ENCODE measurements at places on chromosomes 4 and X.

DNA sequence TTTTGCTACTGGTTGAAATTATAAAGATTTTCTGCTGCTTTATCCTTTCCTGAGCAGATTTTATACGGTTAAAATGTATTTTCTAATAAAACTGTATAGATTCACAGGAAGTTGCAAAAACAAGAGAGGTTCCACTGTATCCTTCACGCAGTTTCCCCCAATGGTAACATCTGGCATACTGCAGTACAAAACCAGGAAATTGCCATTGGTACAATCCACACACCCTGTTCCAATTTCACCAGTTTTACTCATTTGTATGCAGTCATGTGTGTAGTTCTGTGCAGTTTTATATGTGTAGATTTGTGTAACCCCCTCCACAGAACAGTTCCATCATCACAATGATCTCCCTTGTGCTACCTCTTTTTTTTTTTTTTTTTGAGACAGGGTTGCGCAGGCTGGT is 20.0 kb downstream of the DDX3X start:
- DNase-seq, result no peak

DNA sequence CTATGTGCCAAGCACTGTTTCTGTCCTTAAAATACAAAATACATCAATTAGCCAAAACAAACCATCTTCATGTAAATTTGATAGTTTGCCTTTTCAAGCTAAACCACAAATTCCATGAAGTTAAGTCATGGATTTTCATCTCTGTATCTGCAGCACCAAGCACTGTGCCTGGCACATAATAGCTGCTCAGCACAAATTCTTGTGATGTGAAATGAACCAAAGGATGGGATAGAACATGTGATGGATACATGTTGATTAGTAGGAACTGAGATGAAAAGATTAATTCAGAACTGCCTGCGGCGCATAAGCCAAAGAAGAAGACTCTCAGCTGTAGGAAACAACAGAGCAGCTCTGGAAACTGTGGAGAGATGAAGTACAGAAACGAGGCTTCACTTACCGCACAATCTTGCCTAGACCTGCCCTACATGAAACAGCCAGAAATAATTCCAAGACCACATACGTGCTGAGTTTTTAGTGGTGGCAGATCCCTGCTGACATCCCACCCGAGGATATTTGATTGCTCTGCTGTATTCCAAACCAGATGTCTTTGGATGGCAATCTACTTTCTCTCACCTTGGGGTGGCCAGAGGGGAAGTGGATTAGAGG is 40.9 kb upstream of the DCLK2 start:
- DNase-seq, result no peak

DNA sequence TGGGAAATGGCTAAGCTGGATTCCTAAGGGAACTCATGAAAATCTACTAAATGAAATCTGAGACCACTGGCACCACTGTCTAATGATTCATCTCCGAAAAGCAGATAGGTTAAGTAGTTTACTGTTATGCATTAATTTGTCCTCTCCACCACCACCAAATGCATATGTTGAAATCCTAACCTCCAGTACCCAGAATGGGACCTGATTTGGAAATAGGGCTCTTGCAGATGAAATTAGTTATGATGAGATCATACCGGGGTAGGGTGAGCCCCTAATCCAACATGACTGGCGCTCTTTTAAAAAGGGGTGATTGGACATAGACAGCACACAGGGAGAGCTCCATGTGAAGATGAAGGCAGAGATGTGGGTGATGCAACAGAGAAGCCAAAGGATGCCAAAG is 124.9 kb upstream of the GUCY1A1 start:
- DNase-seq, result no peak

- no peak for DNase-seq
Measured at GRCh38 chr4:165692082-165692481, 181.0 kb upstream of the TLL1 start.

DNA sequence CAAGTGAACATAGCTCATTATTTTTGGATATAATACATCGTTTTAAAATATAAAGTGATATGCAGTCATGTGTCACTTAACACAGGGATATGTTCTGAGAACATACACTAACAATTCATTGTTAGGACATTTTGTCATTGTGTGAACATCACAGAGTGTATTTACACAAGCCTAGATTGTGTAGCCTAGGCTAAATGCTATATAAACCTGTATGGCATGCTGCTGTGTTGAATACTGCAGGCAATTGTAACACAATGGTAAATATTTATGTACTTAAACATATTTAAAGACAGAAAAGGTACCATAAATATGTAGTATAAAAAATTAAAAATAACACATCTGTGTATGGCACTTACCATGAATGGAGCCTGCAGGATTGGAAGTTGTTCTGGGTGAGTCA is 44.9 kb upstream of the GPRIN3 start:
- DNase-seq, result no peak

Data from AG09319 (cell line).